ENCODE measurements at places on chromosomes 6 and 20.
A peak's percentile ranks its signal among the peaks of the same experiment; 100 is the strongest.

- DNase-seq: no peak
These were observed 30.7 kb downstream of the TUBB2B start for GRCh38 chr6:3196770-3197169.

GRCh38 chr6:10968776-10969175, 75.3 kb downstream of the ELOVL2 start:
- DNase-seq: no peak

DNA sequence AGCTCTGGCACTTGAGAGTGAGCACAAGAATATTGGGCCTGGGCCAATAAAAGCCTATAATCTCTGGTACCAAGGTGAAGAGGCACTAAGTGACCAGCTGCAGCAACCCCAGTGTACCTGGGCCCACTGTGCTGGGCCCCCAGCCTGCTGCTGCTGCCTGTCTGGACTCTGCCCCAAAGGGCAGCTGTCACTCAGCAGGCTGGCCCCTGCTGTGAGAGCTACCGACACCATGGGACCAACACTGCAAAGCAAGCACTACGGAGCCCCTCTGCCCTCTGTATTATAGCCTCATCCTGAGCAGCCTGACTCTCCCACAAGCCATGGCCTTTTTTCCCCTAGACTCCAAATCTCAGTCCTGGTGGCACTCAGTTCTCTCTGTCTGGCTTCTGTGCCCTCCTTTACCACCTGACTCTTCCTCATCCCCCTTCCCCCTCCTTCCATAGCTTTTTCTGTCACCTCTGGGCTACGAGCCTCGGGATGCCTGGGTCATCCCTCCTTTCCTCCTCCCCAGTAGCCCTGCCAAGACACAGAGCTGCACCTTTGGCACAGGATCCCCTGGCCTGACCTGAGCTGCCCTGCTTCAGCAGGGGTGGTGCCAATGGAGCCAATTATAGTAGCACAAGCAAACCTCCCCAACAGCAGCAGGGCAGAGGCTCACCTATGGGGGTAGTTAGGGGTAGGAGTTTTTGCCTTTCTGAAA, 14.2 kb downstream of the RRP36 start:
- no peak for DNase-seq

GRCh38 chr20:30811885-30812671, 445.4 kb upstream of the DEFB115 start:
- peak; percentile 85 for DNase-seq

DNA sequence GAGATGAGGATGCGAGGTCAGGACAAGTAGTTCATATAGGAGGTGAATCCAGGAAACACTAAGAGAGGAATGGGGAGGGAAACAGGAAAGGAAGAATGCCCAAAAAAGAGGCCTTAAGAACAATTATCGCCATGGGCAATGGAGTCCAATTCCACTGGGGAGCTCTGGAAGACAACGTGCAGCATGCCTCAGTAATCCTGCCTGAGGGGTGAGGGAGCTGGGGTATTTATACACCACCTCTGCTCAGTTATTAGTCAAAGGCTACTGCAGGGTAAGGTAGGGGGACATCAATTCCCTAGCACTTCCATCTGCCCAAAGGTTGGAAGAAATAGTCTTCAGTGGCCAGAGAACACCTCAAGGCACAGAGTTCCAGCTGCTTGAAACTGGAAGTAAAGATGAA, 96.4 kb downstream of the ZNF217 start:
- DNase-seq: no peak

- DNase-seq: no peak
These were observed 138.1 kb upstream of the PTPN1 start for GRCh38 chr20:50371878-50372769.

DNA sequence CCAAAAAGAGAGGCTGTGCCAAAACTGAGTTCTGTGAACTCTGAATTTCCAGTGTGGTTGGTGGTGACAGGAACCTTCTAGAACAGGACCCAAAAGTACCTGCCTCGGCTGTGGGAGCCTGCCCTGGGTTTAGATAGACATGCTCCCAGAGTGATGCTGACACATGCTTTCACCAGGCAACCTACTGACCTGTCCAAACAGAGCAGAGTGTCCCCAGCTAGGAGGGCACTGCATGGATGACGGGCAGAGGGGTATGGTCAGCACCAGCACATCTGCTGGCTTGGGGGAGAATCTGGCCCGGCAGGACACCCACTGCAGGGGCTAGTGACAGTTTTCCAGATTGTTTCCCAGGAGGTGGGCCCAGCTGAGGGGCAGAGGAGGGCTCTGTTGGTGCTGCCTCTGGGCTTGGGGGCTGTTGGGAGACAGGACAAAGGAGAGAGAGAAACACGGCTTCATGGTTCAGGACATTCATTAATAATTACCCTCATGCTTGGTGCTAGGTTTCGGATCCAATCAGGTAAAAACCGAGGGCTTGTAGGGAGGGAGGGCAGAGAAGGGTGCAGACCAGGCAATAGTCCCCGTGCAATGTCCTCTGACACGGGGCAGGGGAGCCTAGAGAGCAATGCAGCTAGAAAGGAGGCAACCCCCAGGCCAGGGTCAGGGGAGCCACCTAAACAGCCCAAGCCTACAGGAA, 15.0 kb downstream of the KCNK5 start:
- DNase-seq: no peak

DNA sequence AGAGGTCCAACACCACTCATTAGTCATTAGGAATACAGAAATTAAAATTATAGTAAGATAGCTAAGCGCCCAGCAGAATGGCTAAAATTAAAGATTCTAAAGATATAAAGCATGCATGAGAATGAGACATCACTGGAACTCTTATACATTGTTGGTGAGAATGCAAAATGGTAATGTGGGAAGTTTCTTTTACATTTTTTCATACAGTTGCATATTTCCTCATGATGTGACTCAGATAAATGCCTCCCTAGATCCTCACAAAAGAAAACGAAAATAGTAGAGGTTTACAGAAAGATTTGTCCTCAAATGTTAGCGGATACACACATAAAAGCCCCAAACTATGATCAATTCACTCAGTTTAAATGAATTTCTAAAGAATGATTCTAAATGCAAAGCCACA, 633.7 kb upstream of the GJE1 start:
- no peak for DNase-seq

GRCh38 chr20:9109566-9109965, 40.7 kb downstream of the PLCB4 start:
- DNase-seq: no peak

- peak; percentile 91 for DNase-seq
These were observed 26.2 kb upstream of the GATA5 start for GRCh38 chr20:62501801-62502495.

DNA sequence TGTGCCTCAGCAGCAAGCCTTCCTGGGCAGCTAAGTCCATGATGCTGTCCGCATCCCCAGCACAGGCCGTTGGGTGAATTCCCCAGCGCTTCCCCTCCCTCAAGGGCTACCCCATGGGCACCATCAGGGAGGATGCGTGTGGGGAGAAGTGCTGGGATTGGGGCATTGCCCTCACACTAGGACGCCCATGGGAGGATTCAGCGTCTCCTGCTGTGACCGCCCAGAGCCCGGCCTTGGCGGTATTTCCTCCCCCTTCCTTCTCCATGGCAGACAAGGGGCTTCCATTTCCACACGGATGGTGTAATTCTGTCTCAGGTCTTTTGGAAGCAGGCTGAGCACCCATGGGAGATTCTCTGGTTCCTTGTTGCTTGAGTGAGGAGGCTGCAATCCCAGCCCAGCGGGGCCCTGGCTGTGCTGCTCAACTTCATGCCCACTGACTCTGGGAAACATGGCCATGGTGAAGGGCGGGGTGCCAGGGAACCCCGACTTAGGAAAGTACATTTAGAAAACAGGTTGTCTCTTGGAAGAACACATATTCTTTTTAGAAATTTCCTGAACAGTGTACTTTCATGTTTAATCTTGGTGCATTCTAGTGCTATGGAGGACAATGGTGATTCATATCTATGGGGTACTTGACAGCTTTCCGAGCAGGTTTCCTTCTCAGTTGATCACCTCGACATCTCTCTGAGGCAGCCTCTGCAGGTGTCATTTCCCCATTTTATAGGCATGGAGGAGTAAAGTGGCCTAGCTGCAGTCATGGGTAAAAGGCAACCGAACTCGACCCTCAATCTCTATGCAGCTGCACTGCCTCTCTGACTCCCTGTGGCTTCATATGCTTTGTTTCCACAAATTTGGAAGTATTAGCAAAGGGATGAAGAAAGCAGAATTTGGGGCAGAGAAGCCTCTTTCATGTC, 178.2 kb upstream of the CST7 start:
- DNase-seq: no peak

GRCh38 chr6:82705579-82705978, 342.0 kb downstream of the TPBG start:
- DNase-seq: no peak

GRCh38 chr6:25280344-25281074, 1.3 kb downstream of the CARMIL1 start:
- DNase-seq: peak; percentile 14

DNA sequence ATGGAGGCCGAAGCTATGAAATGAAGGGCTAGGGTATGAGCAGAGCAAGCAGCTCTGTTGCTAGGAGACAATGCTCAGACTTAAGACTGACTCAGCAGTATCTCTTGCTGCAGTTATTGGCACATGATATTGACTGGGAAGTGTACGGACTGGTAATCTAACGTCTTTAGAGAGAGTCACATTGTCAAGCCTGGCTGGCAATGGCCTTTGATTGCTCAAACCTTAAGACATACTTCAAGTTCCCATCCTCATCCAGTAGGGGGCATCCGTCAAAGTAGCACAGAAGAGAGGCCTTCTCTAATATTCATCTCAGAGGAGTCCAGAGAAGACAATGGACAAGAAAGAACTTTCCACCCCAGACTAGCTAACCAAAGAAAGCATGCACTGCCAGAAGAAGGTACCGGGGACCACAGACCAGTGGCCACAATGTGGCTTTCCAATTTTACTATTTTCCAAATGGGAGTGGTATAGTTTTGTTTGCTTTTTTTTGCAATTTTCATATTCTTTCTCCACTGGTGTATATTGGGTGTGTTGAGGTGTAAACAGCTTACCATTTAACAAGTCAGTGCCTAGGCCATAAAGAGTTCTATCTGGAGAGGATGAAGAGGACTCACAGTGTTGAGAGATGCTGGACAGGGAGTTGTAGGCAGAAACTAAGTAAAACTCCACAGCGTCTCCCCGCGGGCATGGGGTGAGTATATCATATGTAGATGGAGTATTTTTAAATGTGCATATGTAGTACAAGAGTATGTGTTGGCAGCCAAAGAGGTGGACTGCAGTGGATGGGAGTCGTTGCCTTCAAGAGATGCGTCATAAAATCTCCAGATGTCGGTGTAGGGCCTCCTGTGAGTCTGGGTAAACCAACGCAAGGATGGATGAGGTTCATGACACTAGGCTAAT, 36.7 kb downstream of the LRFN2 start:
- peak; percentile 64 for DNase-seq

DNA sequence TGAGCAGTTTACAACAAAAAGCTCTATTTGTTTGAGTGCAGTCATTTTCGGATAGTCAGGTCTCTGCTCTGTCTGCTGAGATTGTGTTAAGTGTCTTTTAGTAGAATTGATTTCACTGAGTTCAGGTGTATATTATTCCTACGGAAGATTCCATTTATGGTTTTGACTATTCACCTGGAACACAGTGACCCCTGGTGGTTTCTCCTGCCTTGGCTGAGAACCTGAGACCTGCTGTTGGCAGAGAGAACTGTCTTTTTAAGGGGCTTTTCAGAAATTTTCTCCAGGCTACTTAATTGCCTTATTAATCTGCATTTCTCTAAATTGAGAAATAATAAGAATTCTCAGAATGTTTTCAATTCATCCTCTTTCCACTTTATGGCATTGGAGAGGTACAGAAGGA, 508.0 kb downstream of the TBC1D32 start:
- peak; percentile 12 for DNase-seq

- DNase-seq: no peak
These were observed 33.8 kb downstream of the SULF2 start for GRCh38 chr20:47751449-47751848.

GRCh38 chr6:17820055-17820454, 113.3 kb upstream of the NUP153 start:
- DNase-seq: peak; percentile 26

GRCh38 chr6:87645080-87645479, 55.1 kb downstream of the ORC3 start:
- DNase-seq: no peak

DNA sequence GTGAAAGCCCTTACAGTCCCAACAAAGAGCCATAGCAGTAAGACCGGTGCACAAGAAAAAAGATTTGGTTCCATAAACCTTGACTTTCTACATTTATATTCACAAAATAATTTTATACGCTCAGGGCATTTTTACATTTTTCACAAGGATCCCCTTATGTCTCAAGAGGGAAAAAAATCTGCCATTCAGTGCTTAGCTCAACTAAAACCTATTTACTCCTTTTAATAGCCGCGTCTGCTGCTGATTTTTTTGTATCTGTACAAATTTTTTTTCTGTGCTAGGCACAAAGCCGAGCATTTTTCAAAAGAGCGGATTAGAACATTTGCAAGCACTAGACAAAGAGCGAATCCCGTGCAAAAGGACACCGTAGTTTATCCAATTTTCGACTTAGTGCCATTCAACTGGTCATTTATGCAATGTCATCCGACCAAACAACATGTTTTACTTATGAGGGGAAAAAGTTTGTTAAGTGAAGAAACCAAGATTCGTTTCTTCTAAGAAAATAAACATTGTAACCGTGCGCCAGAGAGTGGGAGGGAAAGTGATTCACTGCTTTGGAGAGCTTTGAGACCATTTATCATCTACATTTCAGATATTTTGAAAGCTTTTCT, 3.7 kb downstream of the TFAP2D start:
- no peak for DNase-seq

DNA sequence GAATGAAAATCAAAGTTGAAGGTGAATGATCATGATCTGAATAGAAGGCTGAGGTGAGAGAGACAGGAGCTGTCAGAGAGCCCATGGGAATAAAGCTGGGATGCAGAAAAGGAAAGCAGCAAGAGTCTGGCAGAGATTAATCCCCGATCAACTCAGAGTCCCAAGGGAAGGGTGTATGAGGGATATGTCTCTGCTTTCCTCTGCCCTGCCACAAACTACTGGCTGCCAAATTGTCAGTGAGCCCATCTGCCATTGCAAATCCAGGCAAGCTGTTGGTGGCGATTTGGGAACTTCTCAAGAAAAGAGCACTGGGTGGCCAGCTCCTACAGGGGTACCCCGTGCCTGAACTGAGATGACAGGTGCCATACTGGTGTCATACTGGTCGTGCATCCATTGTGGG, 705.5 kb upstream of the MAN1A1 start:
- no peak for DNase-seq

- peak; percentile 89 for DNase-seq
These were observed 38.2 kb downstream of the KIAA1755 start for GRCh38 chr20:38222231-38222922.

DNA sequence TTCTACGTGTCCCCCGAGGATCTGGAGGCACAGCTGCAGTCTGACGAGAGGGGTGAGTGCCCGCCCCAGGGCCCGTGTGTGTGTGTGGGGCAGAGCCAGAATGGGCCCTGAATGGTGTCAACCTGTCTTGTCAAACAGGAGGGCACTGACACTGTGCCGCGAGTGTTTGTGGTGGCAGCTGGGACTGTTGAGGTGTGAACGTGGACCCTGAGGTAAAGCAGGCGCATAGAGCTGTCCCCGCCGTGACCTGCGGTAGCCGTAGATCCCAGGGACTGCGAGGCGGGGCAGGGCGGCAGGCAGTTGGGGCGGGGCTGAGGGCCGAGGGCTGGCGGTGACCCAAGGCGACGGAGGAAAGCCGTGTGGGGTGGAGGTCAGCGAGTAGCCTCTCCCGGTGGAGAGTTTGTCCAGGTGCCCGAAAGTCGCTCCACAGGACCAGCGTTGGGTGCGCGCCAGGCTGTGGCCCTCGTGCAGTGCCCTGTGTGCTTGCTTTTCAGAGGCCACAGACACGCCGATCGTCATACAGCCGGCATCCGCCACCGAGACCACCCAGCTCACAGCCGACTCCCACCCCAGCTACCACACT, 25.2 kb downstream of the UCKL1 start:
- DNase-seq: no peak
